ENCODE measurements at places on chromosomes 13 and 19. TPM values are rescaled to one million over a fixed set of nuclear protein-coding genes. Genes with fewer than 3 reads are reported as not detected.

DNA sequence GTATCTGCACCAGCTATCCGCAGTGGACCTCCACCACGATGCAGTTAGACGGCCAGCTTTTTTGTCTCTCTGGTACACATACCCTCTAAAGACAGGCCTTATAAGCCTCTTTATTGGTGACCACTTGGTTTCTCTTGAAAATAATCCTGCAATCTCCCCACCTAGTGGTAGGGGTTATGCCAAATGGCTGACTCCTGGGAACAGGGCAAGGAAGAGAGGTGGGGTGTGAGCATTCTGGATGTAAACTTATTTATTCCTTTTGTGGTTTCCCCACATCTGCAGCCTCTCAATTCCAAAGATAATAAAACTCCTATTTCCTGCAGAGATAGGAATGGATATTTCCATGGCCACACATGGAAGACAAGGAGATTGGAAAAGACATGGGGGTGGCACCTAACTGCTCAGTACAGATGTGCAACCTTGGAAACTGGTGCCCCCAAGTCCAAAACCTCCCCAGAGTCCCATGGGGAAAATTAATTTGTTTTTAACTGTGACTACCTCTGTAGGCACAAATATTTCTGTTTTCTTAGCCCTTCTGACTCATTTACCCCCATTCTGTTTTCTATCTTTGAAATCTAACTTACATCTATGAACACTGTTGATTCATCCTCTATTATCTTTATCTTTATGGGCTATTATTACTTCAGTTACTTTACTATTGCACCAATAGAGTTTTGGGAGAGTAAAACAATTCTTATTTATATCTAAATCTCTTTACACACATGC, 112.7 kb upstream of the TSHZ3 start:
- H3K4me3 ChIP-seq, result no peak overlapping the region
- no peak overlapping the region for H3K27ac ChIP-seq
- H3K4me1 ChIP-seq, result no peaks in the 10 kb centered on the region
- H3K27me3 ChIP-seq, result no peaks in the 10 kb centered on the region

- no peak for DNase-seq
- no peak overlapping the region for H3K27ac ChIP-seq
- no peaks in the 10 kb centered on the region for H3K4me1 ChIP-seq
- no peaks in the 10 kb centered on the region for H3K36me3 ChIP-seq
- no peak overlapping the region for H3K4me3 ChIP-seq
Observed at GRCh38 chr19:43723588-43723987, 7.7 kb downstream of the IRGC start.

DNA sequence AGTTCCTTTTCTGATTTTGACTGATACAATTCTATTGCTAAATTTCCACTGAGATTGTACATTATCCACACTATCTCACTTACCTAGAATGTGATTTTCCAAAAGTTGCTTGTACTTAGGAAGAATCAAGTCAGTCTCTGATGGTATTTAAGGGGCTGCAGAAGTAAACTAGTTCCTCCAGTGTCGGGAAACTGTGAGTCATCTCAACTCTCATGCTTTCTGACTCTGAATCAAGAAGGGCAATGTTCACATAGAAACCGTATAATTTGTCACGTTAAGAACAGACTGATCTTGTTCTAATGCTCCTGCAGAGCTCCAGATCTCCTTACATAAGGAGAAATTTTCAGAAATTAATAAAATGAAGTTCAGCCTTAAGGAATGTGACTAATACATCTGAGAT, 369.3 kb downstream of the KLF5 start:
- H3K36me3 ChIP-seq, result no peaks in the 10 kb centered on the region
- H3K4me3 ChIP-seq, result no peak overlapping the region
- H3K4me1 ChIP-seq, result no peaks in the 10 kb centered on the region
- no peak for DNase-seq
- no peak overlapping the region for H3K27ac ChIP-seq

DNA sequence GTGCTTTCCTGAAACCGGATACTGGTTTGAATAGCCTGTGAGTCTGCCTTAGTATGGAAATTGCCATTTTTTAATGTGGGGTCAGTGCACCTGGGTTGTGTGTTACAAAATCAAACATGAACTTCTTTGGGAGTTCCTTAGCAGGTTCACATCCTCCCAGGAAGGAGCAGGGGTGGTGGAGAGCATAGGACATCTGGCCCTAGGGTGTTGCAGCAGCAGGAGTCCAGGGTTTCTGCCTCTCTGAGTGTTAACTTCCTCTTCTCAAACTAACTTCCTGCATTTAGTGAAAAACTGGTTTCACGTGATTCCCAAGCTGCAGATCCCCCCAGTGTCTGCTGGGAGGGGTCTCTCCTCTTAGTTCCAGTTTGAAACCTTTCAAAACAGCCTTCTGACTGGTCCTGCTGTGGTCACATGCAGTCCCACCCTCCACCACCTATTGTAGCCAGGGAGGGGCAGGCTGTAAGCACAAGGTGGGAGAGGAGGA, 7.2 kb downstream of the RNASEH2B start:
- no peak for DNase-seq
- no peak overlapping the region for H3K27ac ChIP-seq
- H3K4me3 ChIP-seq, result no peak overlapping the region

Gene MYO16
- total RNA-seq, result 0.24 TPM

All from ovary (tissue), 10 donors.